ENCODE measurements at places on chromosomes 6 and 20. TPM values are rescaled to one million over a fixed set of nuclear protein-coding genes. Genes with fewer than 3 reads are reported as not detected.

GRCh38 chr6:12119085-12119588, 107.0 kb downstream of the HIVEP1 start:
- no peak overlapping the region for H3K4me3 ChIP-seq
- DNase-seq = no peak
- H3K27ac ChIP-seq = no peak overlapping the region
- H3K27me3 ChIP-seq = no peaks in the 10 kb centered on the region

DNA sequence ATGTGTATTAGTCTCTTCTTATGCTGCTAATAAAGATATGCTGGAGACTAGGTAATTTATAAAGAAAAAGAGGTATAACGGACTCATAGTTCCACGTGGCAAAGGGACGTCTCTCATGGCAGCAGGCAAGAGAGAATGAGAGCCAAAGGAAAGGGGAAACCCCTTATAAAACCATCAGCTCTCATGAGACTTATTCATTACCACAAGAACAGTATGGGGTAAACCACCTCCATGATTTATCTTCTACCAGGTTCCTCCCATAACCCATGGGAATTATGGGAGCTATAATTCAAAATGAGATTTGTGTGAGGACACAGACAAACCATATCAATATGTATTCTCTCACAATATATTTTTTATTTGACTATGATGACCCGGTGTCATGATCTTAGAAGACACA, 109.1 kb downstream of the UTRN start:
- no peak overlapping the region for H3K4me3 ChIP-seq
- peaks cover 8% of the 10 kb centered on the region for H3K4me1 ChIP-seq
- no peak overlapping the region for H3K27ac ChIP-seq
- no peak for DNase-seq

DNA sequence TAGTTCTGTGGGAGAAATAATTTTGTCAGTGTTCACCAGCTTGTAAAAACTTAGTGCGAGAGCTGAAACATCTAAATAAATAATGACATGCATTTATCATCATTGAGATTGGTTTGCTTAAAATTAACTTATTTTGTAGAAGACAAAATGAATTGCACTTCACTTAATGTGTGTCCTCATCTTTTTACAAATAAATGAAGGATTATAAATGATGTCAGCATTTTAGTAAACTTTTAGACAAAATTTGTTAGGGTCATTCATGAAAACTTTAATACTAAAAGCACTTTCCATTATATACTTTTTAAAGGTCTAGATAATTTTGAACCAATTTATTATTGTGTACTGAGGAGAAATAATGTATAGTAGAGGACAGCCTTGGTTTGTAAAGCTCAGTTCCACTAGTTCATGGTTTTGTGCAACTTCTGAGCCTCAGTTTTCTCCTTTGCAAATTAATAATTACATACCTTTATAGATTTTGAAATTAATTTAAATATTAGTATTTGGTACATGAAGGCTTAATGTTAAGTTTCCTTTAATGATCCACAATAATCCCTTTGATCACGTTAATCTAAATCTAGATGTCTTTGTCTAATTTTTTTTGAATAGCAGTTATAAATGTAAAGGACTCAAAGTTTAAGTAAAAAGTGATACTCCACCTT, 9.2 kb downstream of the LOC128125822 start:
- no peaks in the 10 kb centered on the region for H3K4me1 ChIP-seq
- DNase-seq = no peak
- H3K27ac ChIP-seq = no peak overlapping the region
- H3K27me3 ChIP-seq = no peaks in the 10 kb centered on the region
- peaks cover 67% of the 10 kb centered on the region for H3K36me3 ChIP-seq

DNA sequence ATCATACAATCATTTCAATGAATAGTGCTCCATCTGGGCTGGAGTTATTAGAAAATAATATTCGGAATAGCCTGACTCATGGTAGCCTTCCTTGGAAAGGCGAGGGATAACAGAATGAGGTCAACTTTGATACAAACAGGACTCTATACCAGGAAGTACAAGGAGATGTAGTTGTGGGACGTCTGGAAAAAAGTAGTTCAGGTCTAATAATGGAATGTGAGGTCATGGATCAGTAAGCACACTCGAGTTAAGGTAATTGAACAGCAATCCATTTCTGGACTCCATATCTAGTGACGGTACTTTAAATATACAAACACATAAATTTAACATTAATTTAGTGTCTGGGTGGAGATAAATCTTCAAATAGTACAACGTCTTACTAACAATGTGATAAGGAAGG, 1204.0 kb upstream of the ADGRB3 start:
- H3K27ac ChIP-seq = no peak overlapping the region
- no peaks in the 10 kb centered on the region for H3K27me3 ChIP-seq
- no peaks in the 10 kb centered on the region for H3K4me1 ChIP-seq
- no peak overlapping the region for H3K4me3 ChIP-seq
- no peak for DNase-seq
- H3K36me3 ChIP-seq = no peaks in the 10 kb centered on the region

- no peaks in the 10 kb centered on the region for H3K27me3 ChIP-seq
- H3K36me3 ChIP-seq = peaks cover 8% of the 10 kb centered on the region
- DNase-seq = no peak
- H3K27ac ChIP-seq = peak overlapping the region; percentile 100
These were observed 639 bp upstream of the ZNF335 start for GRCh38 chr20:45972500-45973183.

- H3K4me3 ChIP-seq = no peak overlapping the region
- peaks cover 8% of the 10 kb centered on the region for H3K27me3 ChIP-seq
- H3K4me1 ChIP-seq = no peaks in the 10 kb centered on the region
- H3K27ac ChIP-seq = no peak overlapping the region
These were observed 150.6 kb downstream of the BACH2 start for GRCh38 chr6:90146024-90146423.

GRCh38 chr6:116990679-116991078, 113.6 kb downstream of the RFX6 start:
- DNase-seq = no peak
- no peaks in the 10 kb centered on the region for H3K27me3 ChIP-seq
- no peak overlapping the region for H3K27ac ChIP-seq

DNA sequence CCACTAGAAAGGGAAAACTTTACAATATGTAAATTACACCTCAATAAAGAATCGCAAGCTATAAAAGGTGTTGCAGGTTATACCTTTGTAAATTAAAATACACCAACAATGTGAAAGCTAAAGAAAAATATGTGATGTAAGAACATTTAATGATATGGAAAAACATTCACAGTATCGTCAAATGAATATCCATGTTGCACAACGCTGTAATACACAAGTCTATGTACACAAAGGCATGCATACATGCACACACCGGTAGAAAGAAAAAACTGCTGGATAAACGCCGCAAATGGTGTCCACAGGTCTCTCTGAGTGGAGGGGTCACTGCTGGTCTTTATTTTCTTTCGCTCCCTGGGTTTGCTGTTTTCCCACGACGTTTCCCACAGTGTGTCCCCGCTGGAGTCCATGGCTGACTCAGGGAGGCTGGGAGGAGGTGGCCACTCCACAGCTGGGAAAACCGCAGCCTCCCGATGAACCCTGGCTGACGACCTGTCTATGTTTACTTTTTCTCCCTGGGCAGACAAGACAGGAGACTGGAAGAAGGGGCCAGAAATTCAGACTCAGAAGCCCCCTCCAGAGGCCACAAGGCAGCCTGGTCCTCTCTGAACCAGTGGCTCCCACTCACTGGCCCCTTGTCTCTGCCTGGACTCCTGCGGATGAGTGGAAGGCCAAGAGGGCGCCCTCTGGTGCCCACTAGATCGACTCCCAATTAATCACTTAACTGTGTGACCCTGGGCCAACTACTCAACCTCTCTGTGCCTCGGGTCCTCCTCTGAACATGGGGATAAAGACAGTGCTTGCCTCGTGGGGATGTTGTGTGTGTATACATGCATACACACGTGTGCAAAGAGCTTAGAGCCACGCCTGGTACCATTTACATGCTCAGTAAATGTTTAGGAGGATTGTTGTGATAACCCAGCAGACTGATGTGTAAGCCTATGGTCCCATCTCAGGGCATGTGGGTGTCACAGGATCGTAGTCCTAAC, 12.8 kb upstream of the BPI start:
- H3K4me1 ChIP-seq = peaks cover 27% of the 10 kb centered on the region
- H3K36me3 ChIP-seq = no peaks in the 10 kb centered on the region
- DNase-seq = peak; percentile 88
- H3K4me3 ChIP-seq = peak overlapping the region; percentile 21

DNA sequence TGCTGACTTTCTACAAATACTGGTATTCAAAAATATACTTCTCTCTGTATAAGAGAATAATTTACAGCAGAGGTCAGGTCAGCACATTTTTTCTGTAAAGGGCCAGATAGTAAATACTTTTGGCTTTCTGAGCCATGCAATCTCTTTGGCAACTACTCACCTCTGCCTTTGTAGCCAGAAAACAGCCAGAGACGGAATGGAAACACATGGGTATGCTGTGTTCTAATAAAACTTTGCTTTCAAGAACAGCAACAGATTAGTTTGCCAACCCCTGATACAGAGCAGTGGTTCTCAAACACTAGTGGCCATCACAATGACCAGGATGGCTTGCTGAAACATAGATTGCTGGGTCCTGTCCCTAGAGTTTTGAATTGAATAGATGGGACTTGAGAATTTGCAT, 46.3 kb downstream of the SYCP2L start:
- H3K4me3 ChIP-seq = no peak overlapping the region
- no peak for DNase-seq
- H3K27me3 ChIP-seq = peaks cover 3% of the 10 kb centered on the region

DNA sequence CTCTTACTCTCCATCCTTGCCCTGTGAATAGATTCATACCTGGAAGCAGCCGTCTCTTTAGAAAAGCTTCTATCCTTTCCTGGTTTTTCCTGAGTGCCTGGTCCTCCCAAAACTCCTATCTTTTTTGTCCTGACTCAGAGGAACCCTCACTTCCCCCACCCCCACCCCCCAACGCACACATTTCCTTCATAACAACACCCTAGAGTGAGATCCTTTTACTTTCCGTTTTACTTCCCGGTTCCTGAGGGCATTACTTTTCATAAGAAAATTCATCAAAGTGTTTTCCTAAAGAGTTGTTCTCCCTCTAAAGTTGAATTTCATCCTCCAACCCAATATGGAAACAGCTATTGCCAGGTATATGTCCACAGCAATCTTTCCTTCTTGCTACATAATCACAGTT, 327.0 kb downstream of the NRN1 start:
- no peaks in the 10 kb centered on the region for H3K36me3 ChIP-seq
- H3K4me1 ChIP-seq = peaks cover 34% of the 10 kb centered on the region
- no peaks in the 10 kb centered on the region for H3K27me3 ChIP-seq
- no peak for DNase-seq
- no peak overlapping the region for H3K27ac ChIP-seq

DNA sequence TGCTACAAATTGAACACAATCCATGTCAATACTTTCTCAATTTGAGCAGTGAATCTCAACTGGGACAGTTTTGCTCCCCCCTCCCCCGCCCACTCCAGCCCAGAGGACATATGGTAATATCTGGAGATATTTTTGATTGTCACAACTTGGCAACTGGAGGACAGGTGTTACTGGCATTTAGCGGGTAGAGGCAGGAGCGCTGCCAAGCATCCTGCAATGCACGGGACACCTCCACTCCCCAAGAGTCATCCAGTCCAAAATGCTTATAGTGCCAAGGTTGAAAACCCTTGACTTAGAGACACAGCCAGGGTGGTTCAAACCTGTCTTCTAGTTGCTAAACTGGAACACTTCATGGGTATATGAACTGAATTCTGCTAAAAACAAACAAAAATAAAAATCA, 26.9 kb upstream of the LRRC1 start:
- H3K27me3 ChIP-seq = peaks cover 5% of the 10 kb centered on the region
- no peak for DNase-seq
- H3K36me3 ChIP-seq = no peaks in the 10 kb centered on the region
- no peak overlapping the region for H3K4me3 ChIP-seq

- H3K27ac ChIP-seq = no peak overlapping the region
- no peaks in the 10 kb centered on the region for H3K36me3 ChIP-seq
- DNase-seq = no peak
These were observed 262.0 kb upstream of the CDH4 start for GRCh38 chr20:60990061-60990460.

DNA sequence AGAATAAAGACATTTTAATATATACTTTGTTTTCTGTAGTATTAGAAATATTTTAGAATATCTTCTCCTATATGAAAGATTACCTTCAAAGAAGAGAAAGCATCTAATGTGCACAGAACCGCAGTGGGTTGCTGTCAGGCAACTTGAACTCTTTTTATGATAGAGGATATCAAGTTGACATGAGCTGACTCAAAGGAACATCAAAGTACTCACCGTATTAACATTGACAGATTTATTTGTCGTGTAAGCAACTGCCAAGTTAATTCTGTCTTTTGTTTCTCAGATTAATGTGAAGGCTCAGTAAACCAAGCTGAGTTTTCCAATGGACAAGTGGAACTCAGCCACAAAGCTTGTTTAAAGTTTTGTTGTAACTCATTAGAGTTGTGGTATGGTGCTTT, 2.2 kb upstream of the GINM1 start:
- DNase-seq = no peak
- H3K27me3 ChIP-seq = peaks cover 6% of the 10 kb centered on the region
- H3K36me3 ChIP-seq = no peaks in the 10 kb centered on the region
- no peak overlapping the region for H3K4me3 ChIP-seq
- peaks cover 25% of the 10 kb centered on the region for H3K4me1 ChIP-seq

GRCh38 chr6:104256646-104257045, 603.1 kb downstream of the HACE1 start:
- H3K36me3 ChIP-seq = no peaks in the 10 kb centered on the region
- H3K4me3 ChIP-seq = no peak overlapping the region
- H3K27me3 ChIP-seq = no peaks in the 10 kb centered on the region
- H3K27ac ChIP-seq = no peak overlapping the region

GRCh38 chr6:93419304-93420162, at the start of gene EPHA7:
Gene EPHA7, minus strand, starts transcription at chr6:93419559. Its CDS starts 218 bp downstream, at chr6:93419341.
- DNase-seq = peak; percentile 98
- no peaks in the 10 kb centered on the region for H3K36me3 ChIP-seq
- peaks cover 4% of the 10 kb centered on the region for H3K4me1 ChIP-seq
- peaks cover 38% of the 10 kb centered on the region for H3K27me3 ChIP-seq

EPPIN gene
- not detected for total RNA-seq

SDHAF4 gene
- 6.9 TPM for total RNA-seq

NINL gene
- total RNA-seq = 14.8 TPM

DDX43 gene
- total RNA-seq = 5.0 TPM

SLC24A3 gene
- total RNA-seq = 1.1 TPM

MLN gene
- total RNA-seq = not detected
